Epithelial cell of esophagus (primary cell): ENCODE measurements at places on chromosomes 3 and 15.

GRCh38 chr15:66594344-66594743 is 28.5 kb upstream of the LCTL start:
- no peak for DNase-seq

GRCh38 chr15:71595846-71596553 is 214.4 kb upstream of the NR2E3 start:
- no peak for DNase-seq

GRCh38 chr3:14488286-14489041 is 51.7 kb downstream of the GRIP2 start:
- peak; percentile 77 for DNase-seq

GRCh38 chr3:70970171-70970570 is 613.4 kb downstream of the FOXP1 start:
- no peak for DNase-seq

- DNase-seq = peak; percentile 29
These were observed 24.2 kb downstream of the PXYLP1 start for GRCh38 chr3:141255846-141256261.
